Naive thymus-derived CD4-positive, alpha-beta T cell (primary cell): ENCODE measurements at places on chromosomes 1 and 21. TPM values are rescaled to one million over a fixed set of nuclear protein-coding genes. Genes with fewer than 3 reads are reported as not detected.

DNA sequence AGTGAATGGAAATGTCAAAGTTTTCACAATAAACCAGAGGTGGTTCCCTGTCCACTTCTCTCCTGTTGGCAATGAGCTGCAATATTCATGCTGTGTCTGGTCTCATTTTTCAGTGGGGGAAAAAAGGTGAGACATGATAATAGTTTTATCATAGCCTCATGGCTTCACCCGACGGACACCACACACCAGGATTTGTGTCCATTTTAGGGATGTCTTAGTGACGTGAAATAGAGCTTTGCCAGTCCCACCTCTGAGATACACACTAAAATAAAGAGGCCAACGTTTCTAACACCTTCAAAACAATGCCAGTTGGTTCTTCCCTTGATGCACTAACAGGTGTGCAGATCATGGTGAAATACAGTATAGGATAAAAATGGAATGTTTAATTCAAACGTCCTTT, 91.5 kb upstream of the TLR5 start:
- H3K4me1 ChIP-seq: peaks cover 54% of the 10 kb centered on the region
- no peak overlapping the region for H3K4me3 ChIP-seq
- no peaks in the 10 kb centered on the region for H3K27me3 ChIP-seq
- no peak for DNase-seq
- no peak overlapping the region for H3K27ac ChIP-seq

GRCh38 chr1:169288011-169288414, 79.6 kb downstream of the NME7 start:
- H3K4me1 ChIP-seq: no peaks in the 10 kb centered on the region
- H3K4me3 ChIP-seq: no peak overlapping the region
- no peaks in the 10 kb centered on the region for H3K27me3 ChIP-seq
- peaks cover 3% of the 10 kb centered on the region for H3K36me3 ChIP-seq
- no peak for DNase-seq
- H3K27ac ChIP-seq: no peak overlapping the region

DNA sequence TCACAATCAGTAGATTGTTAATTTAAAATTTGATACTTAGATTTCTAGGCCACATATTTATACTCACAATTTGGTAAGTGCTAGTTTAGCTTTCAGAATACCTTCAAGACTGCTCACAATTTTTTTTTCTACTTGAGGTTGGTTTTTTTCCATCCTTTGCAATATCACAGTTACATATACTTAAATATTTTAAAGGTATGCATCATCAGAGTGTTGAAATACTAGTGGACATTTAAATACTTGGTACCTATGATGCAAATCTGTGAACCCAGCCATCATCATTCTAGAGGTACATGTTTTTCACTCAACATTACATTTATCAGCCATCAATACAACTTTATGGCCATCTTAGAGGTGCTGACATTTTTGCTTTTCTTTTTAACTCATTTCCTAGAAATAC, 6.2 kb upstream of the LRRC40 start:
- H3K4me1 ChIP-seq: peaks cover 17% of the 10 kb centered on the region
- DNase-seq: no peak
- H3K36me3 ChIP-seq: no peaks in the 10 kb centered on the region
- H3K4me3 ChIP-seq: no peak overlapping the region
- no peak overlapping the region for H3K27ac ChIP-seq

GRCh38 chr1:53643881-53644390, 95.0 kb downstream of the GLIS1 start:
- H3K27me3 ChIP-seq: no peaks in the 10 kb centered on the region
- no peaks in the 10 kb centered on the region for H3K36me3 ChIP-seq
- H3K27ac ChIP-seq: no peak overlapping the region
- H3K4me3 ChIP-seq: no peak overlapping the region
- no peaks in the 10 kb centered on the region for H3K4me1 ChIP-seq
- DNase-seq: no peak

DNA sequence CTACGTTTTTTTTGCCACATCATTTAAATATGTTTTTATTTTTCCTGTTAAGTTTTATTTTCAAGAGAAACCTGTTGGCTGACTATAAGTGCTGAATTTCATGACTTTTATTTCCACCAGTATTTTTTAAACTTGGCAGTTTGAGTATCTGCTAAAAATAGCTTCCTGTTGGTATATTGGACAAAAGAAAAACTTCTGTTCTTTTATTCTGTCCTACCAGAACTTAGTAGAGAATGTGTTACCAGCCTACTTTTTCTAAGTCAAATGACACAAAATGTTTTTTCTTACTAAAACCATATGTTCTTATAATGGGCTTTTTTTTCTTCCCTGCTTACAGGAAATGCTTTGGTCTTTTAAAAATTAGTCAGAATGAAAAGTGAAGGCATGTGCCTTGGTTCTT, 7.6 kb downstream of the DR1 start:
- H3K36me3 ChIP-seq: peaks cover 8% of the 10 kb centered on the region
- no peak overlapping the region for H3K4me3 ChIP-seq
- H3K4me1 ChIP-seq: peaks cover 33% of the 10 kb centered on the region
- H3K27me3 ChIP-seq: no peaks in the 10 kb centered on the region
- DNase-seq: no peak

DNA sequence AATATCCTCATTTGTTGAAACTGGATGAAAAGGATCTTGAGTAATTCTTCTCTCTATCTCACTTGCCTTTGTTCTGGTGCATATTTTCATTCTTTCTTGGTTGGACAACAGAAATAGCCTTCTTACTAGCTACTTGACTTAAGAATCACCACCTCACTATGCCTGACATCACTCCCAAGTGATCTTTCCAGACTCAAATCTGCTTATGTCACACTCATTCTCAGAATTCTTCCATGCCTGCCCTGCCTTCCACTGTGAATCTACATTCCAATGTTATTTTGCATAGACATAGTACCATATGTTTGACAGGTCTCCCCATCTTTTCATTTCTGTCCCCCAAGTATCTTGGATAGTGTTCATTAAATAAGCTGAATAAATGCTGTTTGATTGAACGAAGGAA, 78.5 kb upstream of the DPYD start:
- DNase-seq: no peak
- H3K27ac ChIP-seq: no peak overlapping the region
- no peaks in the 10 kb centered on the region for H3K36me3 ChIP-seq
- no peaks in the 10 kb centered on the region for H3K27me3 ChIP-seq
- no peaks in the 10 kb centered on the region for H3K4me1 ChIP-seq

DNA sequence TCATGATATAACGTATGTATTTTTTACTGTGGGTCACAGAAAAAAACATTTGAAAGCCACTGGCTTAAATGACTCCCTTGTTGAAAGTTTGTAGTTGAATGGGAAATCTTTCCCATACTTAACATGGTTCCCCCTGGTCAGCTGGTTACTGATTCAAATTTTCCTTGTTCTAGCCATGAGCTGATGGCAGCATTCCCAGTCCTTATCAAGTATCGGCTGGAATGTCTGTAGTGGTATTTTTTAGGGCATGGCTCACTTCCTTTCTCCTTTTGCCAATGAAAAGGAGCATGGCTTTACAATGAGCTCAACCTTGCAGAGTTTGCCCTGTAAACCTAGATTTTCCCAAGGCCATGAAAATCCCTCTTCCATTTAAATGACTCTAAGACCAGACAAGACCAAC, 55.7 kb downstream of the GIPC2 start:
- no peaks in the 10 kb centered on the region for H3K27me3 ChIP-seq
- H3K4me3 ChIP-seq: no peak overlapping the region
- no peak for DNase-seq
- no peaks in the 10 kb centered on the region for H3K36me3 ChIP-seq
- H3K27ac ChIP-seq: no peak overlapping the region

GRCh38 chr1:150552128-150552910, 3.1 kb downstream of the ADAMTSL4 start:
- H3K4me1 ChIP-seq: no peaks in the 10 kb centered on the region
- H3K4me3 ChIP-seq: no peak overlapping the region
- no peaks in the 10 kb centered on the region for H3K36me3 ChIP-seq
- no peak for DNase-seq

DNA sequence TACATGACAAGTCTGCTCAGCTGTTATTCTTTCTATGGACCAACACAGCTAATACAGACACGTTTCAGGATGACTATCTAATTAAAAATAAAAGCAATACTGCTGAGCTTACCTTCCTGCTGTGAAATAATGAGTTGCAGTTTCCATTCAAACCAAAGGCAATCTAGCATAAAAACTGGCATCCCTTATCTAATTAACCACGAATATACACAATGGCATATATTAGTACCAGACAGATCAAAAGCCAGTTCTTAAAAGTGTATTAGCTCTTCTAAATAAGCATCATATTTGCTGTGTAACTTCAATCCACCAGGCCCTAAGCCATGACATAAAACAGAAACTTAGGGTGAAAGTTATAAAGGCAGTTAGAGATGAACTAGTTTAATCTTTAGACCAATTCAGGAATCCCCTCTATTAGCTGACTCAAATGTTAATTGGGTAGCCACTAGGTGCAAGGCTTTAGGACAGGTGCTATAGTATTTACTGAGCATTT, 20.6 kb downstream of the TESK2 start:
- H3K36me3 ChIP-seq: no peaks in the 10 kb centered on the region
- H3K27me3 ChIP-seq: no peaks in the 10 kb centered on the region
- no peak overlapping the region for H3K4me3 ChIP-seq
- no peaks in the 10 kb centered on the region for H3K4me1 ChIP-seq
- DNase-seq: no peak

- H3K36me3 ChIP-seq: no peaks in the 10 kb centered on the region
- no peaks in the 10 kb centered on the region for H3K27me3 ChIP-seq
- no peaks in the 10 kb centered on the region for H3K4me1 ChIP-seq
- no peak for DNase-seq
These were observed 185.6 kb downstream of the CLEC20A start for GRCh38 chr1:178311164-178311563.

DNA sequence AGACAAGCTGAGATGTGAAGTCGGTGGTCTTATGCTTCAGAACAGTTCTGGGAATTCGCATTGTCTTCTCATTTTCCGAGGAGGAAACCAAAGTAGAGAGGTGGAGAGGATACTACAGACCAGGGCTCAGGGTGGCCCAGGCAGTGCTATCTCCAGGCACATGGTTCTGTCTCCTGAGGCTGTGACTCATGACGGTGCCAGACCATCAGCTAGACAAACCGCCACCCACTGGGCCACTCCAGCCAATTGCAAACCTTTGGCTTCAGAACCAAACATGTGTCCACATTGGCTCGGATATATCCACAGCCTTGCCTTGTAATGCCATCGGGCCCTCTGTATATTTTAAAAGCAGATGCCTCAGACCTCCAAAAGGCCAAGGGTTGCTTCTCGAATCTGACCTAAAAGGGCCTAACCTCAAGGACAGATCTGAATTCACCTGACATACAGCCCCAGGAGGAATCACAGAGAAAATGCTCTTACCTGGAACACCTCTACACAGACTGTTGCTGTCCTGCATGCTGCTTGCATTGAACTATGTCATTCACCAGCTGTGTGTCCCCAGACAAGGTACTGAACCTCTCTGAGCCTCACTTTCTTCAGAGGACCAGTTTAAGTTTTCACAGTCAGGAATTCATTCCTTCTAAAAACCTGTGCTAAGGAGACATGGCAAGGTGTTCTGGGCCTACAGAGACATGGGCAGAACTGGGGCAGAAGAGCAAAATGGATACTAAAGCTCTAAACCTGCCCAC, 224.9 kb upstream of the JUN start:
- H3K36me3 ChIP-seq: no peaks in the 10 kb centered on the region
- no peak for DNase-seq
- no peaks in the 10 kb centered on the region for H3K27me3 ChIP-seq
- H3K4me1 ChIP-seq: peaks cover 6% of the 10 kb centered on the region
- no peak overlapping the region for H3K4me3 ChIP-seq

- H3K4me3 ChIP-seq: no peak overlapping the region
- H3K27me3 ChIP-seq: no peaks in the 10 kb centered on the region
- H3K27ac ChIP-seq: no peak overlapping the region
- no peak for DNase-seq
- no peaks in the 10 kb centered on the region for H3K4me1 ChIP-seq
- H3K36me3 ChIP-seq: no peaks in the 10 kb centered on the region
These were observed 135.5 kb downstream of the HIVEP3 start for GRCh38 chr1:41783189-41783639.

DNA sequence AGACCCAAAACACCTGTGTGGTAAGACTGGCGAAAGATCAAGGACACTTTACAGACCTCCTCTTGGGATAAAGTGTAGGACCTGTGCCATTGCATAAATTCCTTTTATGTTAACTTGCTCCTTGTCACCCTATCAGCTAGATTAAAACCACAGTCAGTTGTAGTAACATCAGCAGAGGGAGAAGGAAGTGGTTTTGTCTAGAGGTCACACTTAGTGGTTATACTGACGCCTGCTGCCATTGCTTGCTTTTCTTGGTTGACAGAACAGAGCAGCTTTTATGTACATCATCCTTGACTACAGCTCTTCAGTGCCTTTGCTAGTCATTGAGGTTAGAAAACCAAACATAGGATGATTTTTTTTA, 101.4 kb downstream of the PBX1 start:
- no peak overlapping the region for H3K27ac ChIP-seq
- peak; percentile 11 for DNase-seq
- H3K4me1 ChIP-seq: no peaks in the 10 kb centered on the region
- H3K36me3 ChIP-seq: no peaks in the 10 kb centered on the region
- H3K27me3 ChIP-seq: no peaks in the 10 kb centered on the region
- no peak overlapping the region for H3K4me3 ChIP-seq

DNA sequence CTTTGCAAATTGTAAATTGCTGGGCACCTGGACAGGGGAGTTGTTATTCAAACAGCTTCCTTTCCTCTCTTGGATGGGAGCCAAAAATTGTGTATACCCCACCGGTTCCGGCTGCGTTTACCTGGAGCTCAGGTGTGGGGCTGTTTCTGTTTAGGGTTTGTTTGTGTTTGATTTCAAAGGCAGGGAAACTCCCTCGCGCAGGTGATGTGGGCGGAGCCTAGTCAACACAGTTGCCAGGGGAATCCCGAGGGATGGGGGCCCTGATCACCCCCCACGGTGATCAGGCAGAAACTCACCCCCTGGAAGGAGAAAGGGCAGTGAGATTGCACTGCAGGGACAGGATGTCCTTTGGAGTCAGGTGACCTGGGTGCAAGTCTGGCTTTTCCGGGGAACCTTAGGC, 28.3 kb downstream of the CDCP2 start:
- no peak overlapping the region for H3K27ac ChIP-seq
- no peak overlapping the region for H3K4me3 ChIP-seq
- no peaks in the 10 kb centered on the region for H3K36me3 ChIP-seq
- no peaks in the 10 kb centered on the region for H3K4me1 ChIP-seq

DNA sequence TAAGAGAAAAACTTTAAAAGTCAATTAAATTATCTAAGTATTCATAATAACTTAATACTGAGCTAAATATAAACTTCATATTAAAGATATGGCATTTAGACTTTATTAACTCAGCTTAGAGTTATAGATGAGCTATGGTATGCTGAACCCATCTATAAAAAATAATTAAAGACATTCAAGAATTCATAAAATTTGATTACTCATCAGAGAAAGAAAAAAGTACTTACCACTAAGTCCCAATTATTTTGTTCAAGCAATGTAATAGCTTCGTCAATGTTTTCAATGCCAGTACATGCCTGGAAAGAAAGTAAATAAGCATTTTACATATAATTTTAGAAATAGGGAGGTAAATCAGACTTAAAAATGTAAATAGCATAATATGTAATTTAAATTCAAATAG, 102.4 kb downstream of the FAF1 start:
- no peaks in the 10 kb centered on the region for H3K27me3 ChIP-seq
- no peak for DNase-seq
- H3K4me1 ChIP-seq: no peaks in the 10 kb centered on the region

ESRRG gene
- total RNA-seq: not detected

SOX13 gene
- 0.23 and 0.85 TPM in 2 replicates for total RNA-seq

IGFN1 gene
- not detected for total RNA-seq

CAMK2N1 gene
- total RNA-seq: 2.4 TPM

MSH4 gene
- 0.49 TPM for total RNA-seq

BACE2 gene
- 0.03 TPM for total RNA-seq

TRPM2 gene
- 5.3 TPM for total RNA-seq

RGS8 gene
- total RNA-seq: not detected

FAM151A gene
- total RNA-seq: not detected

RUNX3 gene
- 74.8 TPM for total RNA-seq

SPATA46 gene
- total RNA-seq: not detected

PHLDA3 gene
- total RNA-seq: 1.1 TPM

VASH2 gene
- 1.1 TPM for total RNA-seq
